Fibroblast of mammary gland (primary cell): ENCODE measurements at places on chromosomes 6 and 20.
A peak's percentile ranks its signal among the peaks of the same experiment; 100 is the strongest.

DNA sequence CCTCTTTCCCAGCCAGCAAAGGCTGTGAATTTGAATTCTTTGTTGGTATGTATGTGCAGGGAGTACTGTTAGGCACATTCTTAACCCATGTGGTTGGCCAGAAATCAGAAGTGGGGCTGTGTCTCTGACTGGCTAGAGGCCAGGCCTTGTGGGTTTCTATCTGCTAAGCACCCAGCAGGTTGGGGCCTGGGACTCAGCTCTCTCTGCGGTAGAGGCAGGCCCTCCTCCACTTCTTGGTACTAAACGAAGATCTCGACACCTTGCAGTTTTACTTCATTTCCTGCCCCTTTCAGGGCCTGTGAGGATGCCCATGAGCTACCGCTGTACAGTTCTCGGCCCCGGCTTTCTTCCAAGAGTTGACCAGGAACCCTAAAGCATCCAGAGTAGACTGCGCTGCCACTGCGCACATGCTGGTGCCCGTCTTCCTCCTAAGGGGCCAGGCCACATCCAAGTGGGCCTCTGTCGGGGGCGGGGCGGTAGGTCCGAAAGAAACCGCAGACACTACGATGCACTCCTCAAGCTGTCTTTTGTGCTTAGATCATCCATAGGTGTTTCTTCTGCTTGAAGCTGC, 51.1 kb downstream of the TCP11 start:
- peak; percentile 50 for DNase-seq

DNA sequence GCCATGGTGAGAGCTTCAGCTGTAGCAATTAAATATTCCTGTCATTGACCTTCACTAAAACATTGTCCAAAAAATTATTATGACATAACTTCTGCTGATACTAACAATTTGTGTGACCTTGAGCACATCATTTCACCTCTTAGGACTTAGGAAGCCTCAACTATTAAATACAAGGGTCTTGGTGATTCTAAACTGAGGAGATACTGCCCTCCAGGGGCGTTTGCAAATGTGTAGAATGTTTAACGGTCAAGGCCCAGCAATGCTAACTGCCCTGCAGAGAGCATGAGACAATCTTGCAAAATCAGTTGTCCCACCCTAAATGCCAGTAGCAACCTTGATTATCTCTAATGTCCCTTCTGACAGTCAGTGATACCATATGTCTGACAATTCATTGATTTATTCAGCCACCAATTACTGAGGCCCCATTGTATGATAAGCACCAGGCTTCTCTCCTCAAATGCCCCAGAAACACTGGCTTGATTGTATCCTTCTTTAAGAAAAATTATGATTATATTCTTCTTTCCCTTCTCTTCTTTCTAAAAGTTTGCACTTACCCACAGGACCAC, 284.1 kb upstream of the PLN start:
- peak; percentile 57 for DNase-seq

DNA sequence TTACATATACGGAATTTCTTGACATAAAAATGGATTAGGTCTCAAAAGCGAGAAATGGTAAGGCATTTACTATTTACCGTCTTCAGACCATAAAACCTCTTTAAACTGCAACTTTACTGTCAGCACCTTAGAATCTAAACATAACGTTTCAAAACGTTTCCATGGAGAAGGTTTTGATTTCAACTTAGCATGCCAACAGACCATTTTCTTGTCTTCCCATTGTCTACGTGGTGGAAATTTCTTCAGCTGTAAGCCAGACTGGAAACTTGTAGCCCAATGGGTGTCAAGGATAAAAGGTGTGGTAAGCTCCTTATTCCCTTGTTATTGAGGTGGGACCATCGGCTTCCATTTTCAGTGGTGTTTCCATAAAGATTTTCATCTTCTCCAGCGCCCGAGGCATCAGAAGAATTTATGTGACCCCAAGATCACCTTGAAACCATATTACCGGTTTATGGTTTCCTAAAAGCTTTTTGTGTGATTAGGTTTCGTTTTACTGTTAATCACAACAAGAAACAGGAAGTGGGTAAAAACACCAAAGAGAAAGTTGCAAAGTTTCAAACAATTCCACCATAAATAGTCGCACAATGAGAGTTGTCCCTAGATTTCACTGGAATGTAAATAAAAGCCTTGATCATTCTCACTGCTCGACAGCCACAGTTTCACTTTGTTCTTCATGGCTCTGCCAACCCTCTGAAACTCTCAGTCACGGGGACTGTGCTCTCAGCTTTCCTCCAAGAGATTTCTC, 63.0 kb upstream of the CD2AP start:
- peak; percentile 11 for DNase-seq

GRCh38 chr6:15553031-15553430, 109.8 kb downstream of the DTNBP1 start:
- DNase-seq, result no peak

DNA sequence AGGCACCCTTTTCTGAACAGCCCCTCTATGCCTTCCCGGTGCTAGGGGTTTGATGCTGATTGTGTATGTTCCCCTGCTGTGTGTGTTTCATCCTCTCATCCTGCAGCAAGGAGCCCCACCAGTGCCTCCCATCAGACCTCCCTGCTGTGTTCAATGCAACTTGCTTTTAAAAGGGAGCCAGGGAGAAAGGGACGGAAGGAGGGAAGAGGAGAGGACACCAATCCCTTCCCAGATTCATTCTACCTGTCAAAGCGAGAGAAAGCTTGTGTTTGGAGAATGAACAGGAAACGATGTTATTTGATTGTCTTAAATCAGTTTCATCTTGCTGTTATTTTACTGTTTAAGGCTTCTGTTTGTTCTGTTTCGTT, 259.2 kb downstream of the ADGB start:
- no peak for DNase-seq

GRCh38 chr20:58294497-58295455, 14.7 kb upstream of the RAB22A start:
- DNase-seq, result no peak

DNA sequence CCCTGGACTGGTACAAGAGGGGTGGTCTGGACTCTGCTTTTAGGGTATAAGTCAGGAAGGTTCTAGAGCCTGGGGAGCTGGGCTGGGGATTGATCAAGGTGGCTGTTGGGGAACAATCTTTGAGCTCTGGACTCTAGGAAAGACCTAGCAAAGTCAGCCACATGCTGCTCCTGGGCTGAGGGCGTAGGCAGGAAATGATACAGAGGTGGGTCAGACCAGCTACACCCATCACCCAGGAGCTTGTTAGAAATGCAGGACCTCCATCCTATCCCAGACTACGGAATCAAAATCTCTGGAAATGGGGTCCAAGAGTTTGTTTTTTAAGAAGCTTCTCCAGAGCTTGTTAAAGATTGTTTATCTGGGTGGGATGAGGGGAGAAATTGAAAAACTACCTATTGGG, 9.4 kb downstream of the ADTRP start:
- DNase-seq, result peak; percentile 50

DNA sequence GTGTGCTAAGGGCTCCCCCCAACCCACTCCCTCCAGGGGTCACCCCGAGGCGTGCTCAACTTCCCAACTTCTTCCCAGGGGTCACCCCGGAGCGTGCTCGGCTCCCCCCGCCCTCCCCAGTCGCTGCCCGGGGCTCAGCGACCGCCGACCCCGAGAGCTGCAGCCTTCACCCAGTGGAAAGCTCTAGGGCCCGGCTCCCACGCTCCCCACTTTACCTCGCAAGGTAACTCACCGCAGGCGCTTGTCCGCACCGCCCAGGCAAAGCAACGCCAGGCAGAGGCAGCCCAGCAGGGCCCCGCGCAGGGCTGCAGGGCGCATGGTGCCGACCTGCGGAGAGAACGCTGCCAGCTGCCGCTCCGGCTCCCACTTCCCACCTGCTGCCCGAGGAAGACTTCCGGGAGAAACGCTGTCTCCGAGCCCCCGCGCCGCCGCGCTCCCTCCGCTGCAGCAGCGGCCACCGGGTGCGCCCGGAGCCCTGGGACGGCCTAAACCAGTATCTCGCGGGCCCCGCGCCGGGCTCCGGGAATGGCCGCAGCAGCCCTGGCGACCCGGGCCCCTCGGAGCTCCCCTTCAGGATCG, 396 bp downstream of the RNASET2 start:
- DNase-seq, result no peak

DNA sequence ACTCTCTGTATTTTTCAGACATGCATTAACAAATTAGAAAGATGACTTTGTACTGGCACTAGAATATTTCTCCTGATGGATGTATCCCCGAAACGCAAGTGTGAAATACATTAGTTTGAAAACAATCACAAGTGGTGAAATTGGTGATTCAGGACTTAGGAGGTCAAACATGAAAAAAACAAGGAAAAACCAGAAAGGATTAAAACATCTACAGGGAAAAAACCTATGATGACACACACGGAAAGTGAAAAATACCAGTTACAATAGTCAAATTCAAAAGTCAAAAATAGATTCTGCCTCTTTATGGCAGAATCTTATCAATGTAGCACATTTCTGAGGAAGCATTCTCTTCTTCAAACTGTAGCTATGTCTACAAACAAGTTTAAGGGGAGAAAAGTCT, 129.0 kb upstream of the SGK1 start:
- peak; percentile 66 for DNase-seq

- no peak for DNase-seq
Measured at GRCh38 chr6:162271922-162272321, 455.6 kb downstream of the PRKN start.

DNA sequence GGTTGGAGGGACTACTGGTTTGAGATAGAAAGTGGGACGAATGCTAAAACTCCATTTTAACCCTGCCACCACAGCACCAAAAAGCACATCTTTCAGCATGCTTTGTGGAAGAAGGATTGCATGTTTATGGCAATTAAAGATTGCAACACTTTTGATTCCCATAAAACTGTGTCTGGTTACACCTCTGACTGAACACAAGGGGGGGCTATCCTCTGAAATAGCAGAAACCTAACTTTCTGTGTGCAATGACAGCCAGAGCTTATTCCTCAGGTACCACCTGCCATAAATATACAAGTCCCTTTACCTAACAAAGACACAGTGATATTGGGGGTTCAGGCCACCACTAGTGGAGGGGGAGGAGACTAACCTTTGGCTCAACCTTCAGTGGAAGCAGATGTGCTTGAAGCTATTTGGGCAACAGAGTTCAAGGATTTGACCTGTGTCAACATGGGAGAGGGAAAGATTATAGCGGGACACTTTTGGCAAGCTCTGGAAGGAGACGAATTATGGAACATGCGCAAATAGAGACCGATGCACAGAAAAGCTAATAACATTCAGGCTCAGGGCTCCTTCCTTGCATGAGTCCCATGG, 9.6 kb upstream of the PLG start:
- no peak for DNase-seq

GRCh38 chr6:7769702-7770101, 43.8 kb downstream of the BMP6 start:
- peak; percentile 47 for DNase-seq

DNA sequence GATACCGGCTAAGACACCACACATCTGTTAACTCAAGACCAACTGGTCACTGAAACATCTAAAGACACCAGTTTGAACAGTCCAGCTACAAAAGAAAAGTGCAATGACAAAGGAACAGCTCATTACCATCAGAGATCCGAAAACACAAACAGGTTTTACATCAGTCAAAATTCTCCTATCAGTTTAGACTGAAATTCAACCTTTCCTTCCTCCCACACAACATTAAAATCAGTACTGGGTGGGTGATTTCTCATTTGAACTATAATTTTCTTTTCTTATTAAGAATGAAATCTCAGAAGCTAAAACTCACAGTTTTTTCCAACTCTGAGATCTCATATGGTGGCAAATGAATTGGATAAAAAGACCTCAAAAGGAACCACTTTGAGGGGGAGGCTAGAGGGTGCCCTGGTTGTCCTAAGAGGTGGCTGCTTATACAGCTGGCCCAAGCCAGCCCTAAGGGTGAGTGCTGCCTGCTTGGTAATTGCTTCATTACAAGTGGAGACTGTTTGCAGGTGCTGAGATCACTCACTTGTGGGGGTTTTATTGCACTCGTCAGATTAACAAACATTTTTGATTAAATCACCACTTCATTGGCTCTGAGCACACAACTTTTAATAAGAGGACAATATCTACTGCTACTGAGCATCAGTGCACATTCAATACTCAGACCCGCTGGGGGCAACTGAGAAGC, 4.3 kb downstream of the CCDC167 start:
- no peak for DNase-seq

GRCh38 chr20:35901678-35902544, 52.4 kb downstream of the SCAND1 start:
- peak; percentile 95 for DNase-seq

DNA sequence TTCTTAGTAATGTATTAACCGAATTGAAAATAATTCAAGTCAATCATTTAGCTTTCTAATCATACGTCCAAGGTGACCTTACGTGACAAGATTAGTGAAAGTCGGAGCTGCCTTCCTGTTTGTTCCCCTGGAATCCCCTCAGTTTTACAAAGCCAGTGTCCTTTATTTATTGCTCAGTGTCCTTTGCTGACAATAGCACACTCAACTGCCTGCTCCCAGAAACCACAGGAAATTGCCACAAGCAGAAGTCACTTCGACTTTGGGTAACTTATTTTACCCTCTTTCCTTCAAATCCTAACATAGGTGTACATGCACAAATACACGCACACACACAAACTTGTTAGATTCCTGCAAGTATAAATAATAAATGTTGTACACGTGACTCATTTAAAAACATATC, 1167.7 kb upstream of the ADGRB3 start:
- no peak for DNase-seq

- no peak for DNase-seq
Measured at GRCh38 chr6:150600010-150600300, 270 bp downstream of the PLEKHG1 start.

DNA sequence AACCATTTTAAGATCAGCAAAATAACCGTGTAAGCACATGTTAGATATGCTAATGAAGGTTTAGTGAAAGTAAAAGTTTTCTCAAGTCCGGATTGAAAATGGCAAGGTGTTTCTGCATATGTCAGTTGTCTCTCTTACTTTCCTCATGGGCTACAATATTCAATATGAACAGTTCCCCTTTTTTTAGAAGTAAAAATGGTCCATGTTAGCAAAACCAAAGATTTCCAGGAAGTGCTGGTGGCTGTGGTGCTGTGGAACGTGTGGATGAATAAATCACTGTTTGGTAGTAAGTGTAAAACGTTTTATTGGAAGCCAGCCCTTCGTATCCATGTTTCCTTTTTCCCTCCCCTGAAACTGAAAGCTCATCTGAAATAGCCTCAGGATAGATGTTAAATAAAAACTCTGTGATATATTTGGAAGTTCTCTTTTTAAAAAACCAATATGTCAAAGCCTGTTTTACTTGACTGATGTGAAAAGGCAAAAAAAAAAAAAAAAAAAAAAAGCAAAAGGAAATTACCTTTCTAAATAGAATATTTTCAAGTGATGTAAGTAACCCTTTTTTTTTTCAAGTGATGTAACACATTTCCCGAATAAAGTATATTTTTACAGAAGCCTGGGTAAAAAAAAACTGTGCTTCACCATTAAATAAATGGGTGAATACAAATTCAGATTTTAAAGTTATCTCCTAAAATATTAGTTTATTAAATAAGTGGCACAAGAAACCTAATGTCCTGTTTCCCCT, 41.9 kb downstream of the PLEKHG1 start:
- DNase-seq, result no peak

DNA sequence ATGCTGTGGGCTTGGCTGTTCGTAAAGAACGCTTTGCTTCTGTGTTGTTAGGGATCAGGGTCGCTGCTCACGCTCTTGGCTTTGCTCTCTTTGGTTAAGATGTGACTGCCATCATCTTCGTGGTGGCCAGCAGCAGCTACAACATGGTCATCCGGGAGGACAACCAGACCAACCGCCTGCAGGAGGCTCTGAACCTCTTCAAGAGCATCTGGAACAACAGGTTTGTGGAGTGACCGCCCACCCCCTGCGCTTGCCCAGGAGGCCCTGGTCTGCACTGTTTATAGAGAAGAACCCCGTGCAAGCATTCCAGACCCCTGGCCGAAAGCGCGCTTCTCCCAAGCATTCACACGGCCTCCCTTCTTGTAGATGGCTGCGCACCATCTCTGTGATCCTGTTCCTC, 57.1 kb downstream of the GNAS start:
- no peak for DNase-seq
